ENCODE measurements at places on chromosomes 16 and 17. TPM values are rescaled to one million over a fixed set of nuclear protein-coding genes. Genes with fewer than 3 reads are reported as not detected.

MT3 gene
- not detected for total RNA-seq

OTOP2 gene
- not detected for total RNA-seq

LDHD gene
- total RNA-seq, result 0.40 TPM

BICDL2 gene
- total RNA-seq, result not detected

GDPD1 gene
- 0.34 TPM for total RNA-seq

C16orf46 gene
- 2.0 TPM for total RNA-seq

CCL4 gene
- not detected for total RNA-seq

PRCD gene
- total RNA-seq, result 0.59 TPM

ASPA gene
- not detected for total RNA-seq

MYH8 gene
- not detected for total RNA-seq

KRT24 gene
- total RNA-seq, result not detected

IRF8 gene
- 0.54 TPM for total RNA-seq

CDK3 gene
- 1.3 TPM for total RNA-seq

WSB1 gene
- total RNA-seq, result 61.4 TPM

ABCC12 gene
- total RNA-seq, result not detected

ENKD1 gene
- 14.3 TPM for total RNA-seq

ZKSCAN2 gene
- total RNA-seq, result 2.2 TPM

ACSM3 gene
- total RNA-seq, result 0.44 TPM

CCL1 gene
- total RNA-seq, result not detected

CA4 gene
- total RNA-seq, result not detected

ASPHD1 gene
- 0.07 TPM for total RNA-seq

NOS2 gene
- total RNA-seq, result 0.05 TPM

TPSG1 gene
- total RNA-seq, result not detected

BRIP1 gene
- 7.3 TPM for total RNA-seq

HS3ST3A1 gene
- 0.07 TPM for total RNA-seq

SLC12A3 gene
- 0.20 TPM for total RNA-seq

CIITA gene
- 0.07 TPM for total RNA-seq

ABCC6 gene
- total RNA-seq, result not detected

MYOCD gene
- not detected for total RNA-seq

KRTAP1-5 gene
- total RNA-seq, result not detected

HBM gene
- total RNA-seq, result not detected

SSTR5 gene
- not detected for total RNA-seq

C16orf96 gene
- total RNA-seq, result 0.05 TPM

ITGAL gene
- 0.05 TPM for total RNA-seq

ZNF646 gene
- 9.9 TPM for total RNA-seq

CDH15 gene
- not detected for total RNA-seq

KCNJ2 gene
- total RNA-seq, result 2.9 TPM

CCDC154 gene
- 0.05 TPM for total RNA-seq

CCL16 gene
- total RNA-seq, result not detected

MT1E gene
- total RNA-seq, result 306 TPM

SDR42E2 gene
- not detected for total RNA-seq

IGFBP4 gene
- 111 TPM for total RNA-seq

MYO15B gene
- total RNA-seq, result 1.7 TPM

TNK1 gene
- total RNA-seq, result 0.15 TPM

SLC52A1 gene
- 0.69 TPM for total RNA-seq

JPT1 gene
- total RNA-seq, result 396 TPM

ACADVL gene
- total RNA-seq, result 187 TPM

MYH10 gene
- 34.6 TPM for total RNA-seq

Data from mammary microvascular endothelial cell (primary cell).